ENCODE measurements at places on chromosomes 11 and 22.

- no peak for DNase-seq
These were observed 648.7 kb downstream of the KCNA4 start for GRCh38 chr11:29368126-29368525.

DNA sequence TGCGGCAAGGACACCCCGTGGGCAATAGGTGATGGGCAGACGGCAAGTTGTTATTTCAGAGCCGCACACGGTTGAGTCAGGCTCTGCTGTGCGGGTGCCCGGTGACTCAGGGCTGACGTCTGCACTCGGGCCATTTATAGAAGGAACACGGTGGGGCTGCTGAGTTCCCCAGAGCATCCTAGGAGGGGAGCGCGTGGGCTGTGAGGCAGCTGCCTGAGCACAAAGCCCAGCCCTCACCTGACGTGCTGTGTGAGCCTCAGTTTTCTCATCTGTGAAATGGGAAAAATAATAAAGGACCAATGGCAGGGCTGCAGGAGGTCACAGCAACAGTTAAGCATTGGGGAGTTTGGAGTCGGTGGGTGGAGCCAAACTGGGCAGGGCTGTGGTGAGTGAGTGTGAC is 11.3 kb upstream of the RHOD start:
- DNase-seq: peak; percentile 73

- DNase-seq: no peak
These were observed 248.6 kb upstream of the PLET1 start for GRCh38 chr11:112509300-112509699.

DNA sequence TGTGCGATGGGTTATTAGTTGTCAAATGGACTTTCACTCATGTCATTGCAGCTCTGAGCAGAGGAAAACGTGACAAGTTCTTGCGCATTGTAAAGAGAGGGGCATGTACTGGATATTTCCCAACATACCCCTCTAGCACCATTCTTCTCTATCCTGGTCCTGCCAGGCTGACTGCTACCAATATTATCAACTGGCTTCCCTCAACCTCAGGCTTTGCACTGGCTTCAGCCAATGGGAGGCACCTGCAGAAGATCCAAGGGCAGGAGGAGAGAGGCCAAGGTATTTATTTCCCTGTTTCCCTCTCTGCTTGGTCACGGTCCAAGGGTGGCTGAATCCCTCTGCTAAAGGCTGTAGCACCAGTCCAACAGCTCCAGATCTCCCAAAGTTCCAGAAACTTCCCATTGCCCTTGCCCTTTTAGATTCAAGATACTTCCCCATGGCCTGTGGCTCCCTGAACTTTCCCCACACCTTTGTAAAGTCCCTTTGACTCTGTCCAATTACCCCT is 175.6 kb upstream of the NECTIN1 start:
- DNase-seq: no peak

GRCh38 chr22:30193031-30193775 is 53.4 kb downstream of the LIF start:
- no peak for DNase-seq

GRCh38 chr22:24118689-24119384 is 62.5 kb upstream of the SUSD2 start:
- no peak for DNase-seq

DNA sequence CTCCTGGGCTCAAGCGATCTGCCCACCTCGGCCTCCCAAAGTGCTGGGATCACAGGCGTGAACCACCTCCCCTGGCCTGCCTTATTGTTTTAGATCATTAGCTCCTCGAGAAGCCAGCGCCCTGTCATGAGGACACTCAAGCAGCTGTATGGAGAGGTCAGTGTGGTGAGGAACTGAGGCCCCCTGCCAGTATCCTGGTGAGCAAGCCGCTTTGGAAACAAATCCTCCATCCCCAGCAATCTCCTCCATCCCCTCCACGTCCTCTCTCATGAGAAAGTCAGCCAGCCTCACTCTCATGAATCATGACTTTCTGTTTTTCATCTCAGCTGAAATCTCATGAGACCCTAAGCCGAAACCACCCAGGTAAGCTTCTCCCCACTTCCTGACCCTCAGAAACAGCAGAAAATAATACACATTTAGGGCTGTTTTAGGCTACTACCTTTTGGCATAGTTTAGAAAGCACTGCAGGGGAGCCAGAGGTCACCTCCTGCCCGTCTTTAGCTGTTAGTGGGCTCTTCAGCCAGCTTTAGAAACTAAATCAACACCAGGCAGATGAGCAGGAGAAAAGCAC is 56.0 kb downstream of the CTTN start:
- no peak for DNase-seq

DNA sequence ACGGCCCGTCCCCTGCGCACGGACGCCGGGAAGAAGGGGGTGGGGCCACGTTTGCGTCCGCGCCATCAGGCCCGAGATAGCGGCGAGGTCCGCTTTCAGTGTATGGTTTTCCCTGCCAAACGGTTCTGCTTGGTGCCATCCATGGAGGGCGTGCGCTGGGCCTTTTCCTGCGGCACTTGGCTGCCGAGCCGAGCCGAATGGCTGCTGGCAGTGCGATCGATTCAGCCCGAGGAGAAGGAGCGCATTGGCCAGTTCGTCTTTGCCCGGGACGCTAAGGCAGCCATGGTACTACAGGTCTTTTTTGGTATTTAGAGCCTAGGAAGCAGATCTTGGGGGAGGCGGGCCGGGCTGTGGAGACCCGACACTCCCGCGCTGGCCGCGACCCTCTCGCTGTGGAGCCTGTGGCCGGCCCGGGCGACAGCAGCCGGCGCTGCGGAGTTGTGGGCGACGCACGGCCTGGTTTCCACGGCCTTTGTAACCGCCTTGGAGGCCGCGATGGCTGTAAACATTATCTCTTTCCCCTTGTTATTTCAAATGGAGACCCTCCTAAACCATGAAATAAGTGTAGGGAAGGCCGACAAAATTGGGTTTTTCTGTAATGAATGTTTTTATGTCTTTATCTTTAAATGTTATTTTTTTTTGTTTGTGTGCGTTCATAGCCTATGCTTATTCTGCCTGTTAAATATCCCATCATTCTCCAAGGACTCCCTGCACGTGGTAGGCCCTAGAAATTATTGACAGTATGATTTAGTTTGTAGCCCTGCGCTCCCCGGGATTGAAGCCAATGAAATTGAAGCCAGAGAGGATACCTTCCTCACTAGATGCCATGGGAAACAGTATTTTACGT is at the start of gene AASDHPPT:
TSS of gene AASDHPPT (plus strand) at position 54 of the 847 bp plus-strand sequence. CDS start at position 103, 49 bp downstream.
- peak; percentile 29 for DNase-seq

DNA sequence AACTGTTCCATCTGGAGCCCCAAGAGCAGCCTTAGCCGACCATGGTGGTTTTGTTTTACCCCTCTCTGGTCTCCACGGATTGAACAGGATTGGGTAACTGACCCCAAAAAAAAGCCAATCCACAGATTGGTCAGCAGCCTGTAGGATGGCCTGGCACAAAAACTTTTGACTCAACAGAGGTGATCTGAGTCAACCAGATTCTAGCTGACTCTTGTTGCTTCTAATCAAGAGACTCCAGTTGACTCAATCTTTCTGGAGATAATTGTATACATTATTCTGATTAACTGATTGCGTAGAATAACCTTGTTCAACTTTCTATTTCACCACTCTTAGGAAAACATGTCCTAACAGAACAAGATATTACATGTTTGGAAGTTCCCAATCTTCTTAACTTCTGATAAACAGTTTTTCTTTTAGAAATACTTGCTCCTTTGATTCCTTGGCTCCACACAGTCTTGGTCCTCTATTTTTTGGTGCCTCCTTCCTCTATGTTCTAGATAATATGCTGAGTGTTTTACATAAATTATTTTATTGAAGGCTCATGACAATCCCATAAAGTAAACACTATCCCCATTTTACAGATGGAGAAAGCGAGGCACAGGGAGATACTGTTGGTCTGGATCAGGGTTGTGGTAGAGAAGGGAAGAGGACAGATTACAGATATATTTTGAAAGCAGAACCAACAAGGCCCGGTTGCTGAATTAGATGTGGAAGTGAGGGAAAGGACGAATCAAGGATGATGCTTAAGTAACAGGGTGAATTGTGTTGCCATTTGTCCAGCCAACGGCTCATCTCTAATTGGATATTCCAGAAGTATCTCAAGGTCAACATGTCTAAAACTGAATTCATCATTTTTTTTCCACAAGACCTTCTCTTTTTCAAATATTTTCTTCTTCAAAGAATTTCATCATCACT is 11.5 kb upstream of the ZC3H12C start:
- DNase-seq: no peak

DNA sequence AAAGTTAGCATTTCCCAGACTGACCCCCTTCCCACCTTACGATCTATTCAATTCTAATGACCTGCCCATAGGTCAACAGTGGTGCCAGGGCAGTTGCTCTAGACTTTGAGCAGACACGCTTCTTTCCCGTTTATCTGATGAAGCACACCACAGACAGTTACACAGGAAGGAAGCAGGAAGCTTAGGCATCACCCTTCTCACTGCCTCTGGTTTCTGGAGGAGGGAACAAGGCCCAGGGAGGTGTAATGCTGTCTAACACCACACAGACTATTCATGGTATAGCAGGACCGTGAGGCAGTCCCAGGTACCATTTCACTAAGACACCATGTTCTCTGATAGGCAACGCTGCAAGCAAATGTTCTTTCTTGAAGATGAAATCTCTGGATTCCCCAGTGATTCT is 279.4 kb downstream of the NTM start:
- DNase-seq: no peak

DNA sequence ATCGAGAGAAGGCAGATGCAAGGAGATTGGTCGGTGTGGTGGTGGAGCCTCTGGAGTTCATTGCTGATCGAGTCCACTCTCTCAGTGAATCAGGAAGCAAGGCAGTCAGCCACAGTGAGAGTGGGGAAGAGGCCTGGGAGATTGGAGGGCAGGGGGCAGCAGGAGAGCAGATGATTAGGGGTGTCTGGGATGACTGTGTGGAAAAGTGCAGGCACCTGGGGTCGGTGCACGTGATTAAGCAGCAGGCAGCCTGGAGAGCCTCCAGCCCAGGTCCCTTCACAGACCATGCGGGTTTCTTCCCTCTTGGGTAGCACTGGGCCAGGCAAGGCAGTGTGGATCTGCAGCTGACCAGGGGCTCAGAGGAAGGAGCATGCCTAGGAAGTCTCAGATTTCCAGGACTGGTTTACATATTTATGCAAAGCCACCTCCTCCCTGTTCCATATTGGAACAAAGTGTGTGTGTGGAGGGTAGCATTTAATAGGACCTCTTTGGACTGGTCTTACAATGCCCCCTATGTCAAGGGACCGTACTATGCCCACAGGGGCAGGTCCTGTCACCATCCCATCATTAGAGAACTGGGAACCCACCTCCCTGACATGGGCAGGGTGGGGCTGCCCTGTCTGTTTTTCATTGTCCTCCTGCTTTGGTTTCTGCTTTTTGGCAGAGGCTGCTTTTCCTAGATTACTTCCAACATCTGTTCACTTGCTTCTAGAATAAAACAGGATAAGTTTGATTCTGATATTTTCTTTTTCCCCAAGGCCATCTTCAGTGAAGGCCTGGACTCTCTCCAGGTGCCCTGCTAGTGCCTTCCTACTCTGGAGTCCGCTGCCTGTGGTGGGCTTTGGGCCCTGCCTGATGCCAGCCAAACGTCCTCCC is 14.0 kb upstream of the GDPD5 start:
- DNase-seq: no peak

DNA sequence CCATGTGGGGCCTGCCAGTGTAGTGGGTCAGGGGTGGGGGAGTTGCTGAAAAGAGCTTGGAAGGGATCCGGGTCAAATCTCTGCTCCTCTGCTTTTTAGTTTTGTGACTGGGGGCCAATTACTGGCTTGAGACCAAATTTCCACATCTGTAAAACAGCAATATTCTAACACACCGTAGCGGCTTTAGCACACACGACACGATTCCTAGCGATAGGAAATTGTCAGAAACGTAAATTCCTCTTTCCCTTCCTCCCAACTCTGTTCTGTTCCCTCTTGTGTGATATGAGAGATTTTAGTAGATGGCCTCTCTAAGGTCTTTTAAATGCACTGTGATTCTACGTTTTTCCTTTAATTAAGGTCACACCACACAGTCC is 71.9 kb downstream of the MICAL2 start:
- no peak for DNase-seq

DNA sequence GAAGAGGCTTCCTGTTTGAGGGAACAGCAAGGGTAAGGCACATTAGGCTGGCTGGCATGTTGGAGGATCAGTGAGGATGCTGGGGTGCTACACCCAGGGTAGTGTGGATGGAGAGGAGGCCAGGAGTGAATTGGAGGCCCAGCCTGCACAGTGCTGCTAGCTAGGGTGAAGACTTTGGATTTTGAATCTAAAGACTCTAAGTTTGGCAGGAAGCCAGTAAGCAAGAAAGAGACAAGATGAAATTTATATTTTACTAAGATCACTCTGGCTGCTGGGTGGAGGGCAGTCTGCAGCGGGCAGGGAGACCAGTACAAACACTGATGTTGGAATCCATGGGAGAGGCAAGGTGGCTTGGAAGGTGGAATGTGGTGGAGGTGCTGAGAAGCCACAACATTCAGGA is 43.6 kb downstream of the TSPAN18 start:
- DNase-seq: no peak

DNA sequence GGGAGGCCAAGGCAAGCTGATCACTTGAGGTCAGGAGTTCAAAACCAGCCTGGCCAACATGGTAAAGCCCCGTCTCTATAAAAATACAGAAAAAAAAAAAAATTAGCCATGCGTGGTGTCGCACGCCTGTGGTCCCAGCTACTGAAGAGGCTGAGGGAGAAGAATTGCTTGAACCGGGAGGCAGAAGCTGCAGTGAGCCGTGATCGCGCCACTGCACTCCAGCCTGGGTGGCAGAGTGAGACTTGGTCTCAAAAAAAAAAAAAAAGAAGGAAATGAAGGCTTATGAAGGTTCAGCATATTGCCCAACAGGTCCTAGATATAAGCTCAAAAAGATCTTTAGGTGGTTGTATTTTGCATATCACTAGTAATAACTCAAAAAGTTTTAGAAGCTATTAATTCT is 10.2 kb downstream of the ATL3 start:
- no peak for DNase-seq

DNA sequence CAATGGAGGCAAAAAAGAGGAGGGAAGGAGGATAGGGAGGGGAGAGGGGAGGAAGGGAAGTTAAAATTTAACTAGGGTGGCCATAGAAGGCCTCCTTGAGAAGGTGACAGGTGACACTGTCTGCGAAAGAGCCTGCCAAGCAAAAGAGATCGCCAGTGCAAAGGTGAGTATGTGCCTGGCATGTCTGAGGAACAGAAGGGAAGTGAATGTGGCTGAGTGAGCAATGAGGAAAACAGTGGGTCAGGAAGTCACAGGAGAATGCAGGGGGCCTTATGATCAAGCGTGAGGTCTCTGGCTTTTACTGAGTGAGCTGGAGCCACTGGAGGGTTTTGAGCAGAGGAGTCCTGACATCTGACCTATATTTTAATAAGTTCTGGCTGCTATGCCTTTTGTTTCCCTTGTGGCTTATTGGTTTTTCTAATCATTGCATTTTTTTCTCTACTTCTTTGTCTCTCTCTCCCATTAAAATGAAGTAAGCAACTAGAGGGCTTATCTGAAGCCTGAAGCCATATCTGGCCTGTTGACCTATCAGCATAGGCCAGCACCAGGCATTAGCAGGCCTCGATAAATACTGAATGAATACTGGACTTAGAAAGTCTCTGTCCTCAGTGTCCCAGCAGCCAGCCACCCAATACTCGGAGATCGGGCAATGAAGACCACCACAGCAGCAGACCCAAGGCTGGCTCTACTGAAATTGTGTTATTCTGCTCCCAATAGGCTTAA is 5.6 kb downstream of the AP1B1 start:
- no peak for DNase-seq

All from GM03348 (cell line).